Glutamatergic neuron (in vitro differentiated cells): ENCODE measurements at places on chromosomes 2 and 18.

GRCh38 chr2:35960596-35960995 is 395.0 kb upstream of the CRIM1 start:
- DNase-seq = no peak

GRCh38 chr2:11290211-11290610 is 54.2 kb downstream of the ROCK2 start:
- no peak for DNase-seq

GRCh38 chr18:42228581-42228980 is 273.5 kb downstream of the PIK3C3 start:
- DNase-seq = no peak

DNA sequence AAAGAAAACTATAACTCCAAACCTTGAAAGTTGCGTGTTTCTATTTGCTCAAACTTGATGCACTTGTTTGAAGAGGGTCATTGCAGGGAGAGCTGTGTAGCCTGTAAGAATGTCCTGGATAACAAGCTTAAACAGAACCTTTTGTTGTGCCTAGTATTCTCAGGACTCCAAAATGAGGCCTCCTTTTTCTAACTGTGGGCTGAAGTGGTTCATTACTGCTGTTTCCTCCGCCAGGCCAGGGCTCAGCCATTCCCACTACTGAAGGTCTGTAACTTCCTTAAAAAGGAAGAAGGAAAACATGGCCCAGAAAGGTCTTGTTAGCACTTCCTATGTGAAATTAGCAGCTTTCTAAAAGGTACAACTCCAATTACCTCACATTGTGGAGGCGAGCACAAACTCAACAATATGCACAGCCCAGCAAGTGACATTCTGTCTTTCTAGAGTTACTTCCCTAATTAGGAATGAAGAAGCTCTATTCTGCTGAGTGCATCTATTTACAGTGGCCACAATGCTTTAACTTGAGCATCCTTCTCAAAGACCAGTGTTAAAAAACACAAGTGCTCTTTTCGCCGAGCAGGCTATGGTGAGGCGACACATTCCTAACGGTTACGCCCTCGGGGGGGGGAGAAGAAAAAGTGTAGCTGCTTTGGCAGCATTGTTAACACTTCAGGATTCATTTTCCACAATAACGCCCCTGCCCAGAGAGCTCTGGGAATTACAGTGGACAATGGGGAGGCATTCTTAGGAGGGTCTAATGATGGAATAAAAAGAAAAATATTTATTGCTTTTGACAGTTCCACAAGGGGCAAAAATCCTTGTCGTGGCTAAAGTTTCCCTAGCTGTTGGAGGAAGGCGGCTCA is 136.9 kb upstream of the SIX3 start:
- no peak for DNase-seq

DNA sequence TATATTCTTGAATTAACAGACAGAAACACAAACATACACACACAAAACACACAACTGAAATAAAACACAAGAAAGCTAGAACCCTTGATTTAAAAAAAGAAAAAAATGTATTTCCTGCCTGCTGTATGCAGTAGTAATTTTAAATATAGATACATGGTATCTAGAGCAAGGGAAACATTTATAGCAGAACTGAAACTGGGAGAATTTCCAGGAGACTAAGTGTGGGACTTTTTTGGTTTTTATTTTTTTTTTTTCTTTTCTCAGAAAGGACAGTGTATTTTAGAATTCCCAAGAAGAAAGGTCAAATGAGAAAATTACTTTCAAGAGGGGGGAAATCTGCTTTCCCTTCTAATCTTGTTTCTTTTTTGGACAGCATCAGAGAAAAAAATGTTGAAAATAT is 558.9 kb upstream of the PKDCC start:
- DNase-seq = no peak

GRCh38 chr2:99088017-99088416 is 53.5 kb upstream of the C2orf15 start:
- DNase-seq = no peak

- peak; percentile 69 for DNase-seq
Observed at GRCh38 chr2:68643011-68643873, at the start of gene PROKR1. Gene PROKR1 (plus strand): TSS chr2:68643579. CDS start chr2:68645822, 2,243 bp downstream.

DNA sequence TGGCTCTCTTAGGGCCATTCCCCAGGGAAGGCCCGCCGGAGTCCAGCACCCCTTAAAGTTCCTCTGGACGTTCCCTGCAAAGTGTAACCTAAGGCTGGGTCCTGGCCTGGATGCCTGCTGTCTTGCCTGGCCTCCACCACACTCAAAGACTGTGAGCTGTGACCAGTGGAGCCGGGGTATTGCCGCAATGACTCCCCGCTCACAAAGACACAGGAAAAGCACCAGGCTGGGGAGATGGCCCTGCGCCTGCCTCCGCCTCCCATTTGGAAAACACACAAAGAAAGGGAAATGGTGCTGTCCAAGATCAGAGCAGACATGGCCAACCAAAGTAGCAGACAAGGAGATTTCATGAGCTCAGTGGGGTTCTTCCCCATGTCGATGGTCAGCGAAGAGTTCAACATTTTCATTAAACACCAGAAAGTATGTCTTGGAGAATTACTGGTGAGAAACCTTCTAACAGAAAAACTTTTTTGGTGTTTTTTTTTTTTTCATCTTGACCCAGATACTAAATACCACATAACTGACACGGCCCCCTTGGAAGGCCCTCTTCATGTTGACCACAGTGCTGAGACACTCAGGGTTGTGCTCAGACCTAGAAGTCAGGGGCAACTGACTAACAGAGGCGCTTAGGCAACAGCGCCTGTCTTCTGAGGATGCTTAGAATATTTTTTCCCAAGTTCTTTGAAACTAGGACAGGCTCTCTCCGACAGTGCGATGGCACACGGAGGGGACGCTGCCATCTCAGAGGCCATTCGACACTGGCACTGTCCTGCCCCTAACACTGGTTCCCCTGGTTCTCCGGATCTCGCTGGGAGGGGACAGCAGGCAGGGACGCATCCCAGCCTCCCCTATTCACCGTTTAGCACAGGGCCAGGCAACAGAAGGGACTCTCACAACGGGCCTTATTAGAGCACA is 226.4 kb upstream of the ID2 start:
- no peak for DNase-seq

GRCh38 chr2:97951155-97951680 is 44.5 kb downstream of the TMEM131 start:
- no peak for DNase-seq

DNA sequence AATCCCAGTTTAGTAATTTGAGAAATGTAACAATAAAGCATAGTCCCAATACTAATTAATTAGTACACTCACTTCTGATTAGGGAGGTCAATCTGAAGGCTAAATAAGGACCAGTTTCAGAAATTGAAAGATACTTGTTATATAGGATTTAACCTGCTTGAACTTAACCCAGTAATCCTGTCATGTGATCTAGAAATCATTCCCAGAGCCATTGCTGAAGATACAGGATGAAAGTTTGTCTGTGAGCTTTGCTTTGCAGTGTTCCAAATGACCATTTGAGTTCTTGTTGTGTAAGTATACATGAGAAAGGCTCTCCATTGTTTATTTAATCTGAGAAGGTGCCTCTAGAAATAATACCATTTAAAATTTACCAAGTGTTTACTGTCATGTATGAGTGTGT is 52.2 kb downstream of the GALNT1 start:
- no peak for DNase-seq

GRCh38 chr18:48186131-48186766 is 222.9 kb downstream of the ZBTB7C start:
- peak; percentile 74 for DNase-seq

GRCh38 chr2:232058931-232059330 is 97.4 kb downstream of the DIS3L2 start:
- no peak for DNase-seq

GRCh38 chr2:192298664-192299063 is 103.9 kb upstream of the TMEFF2 start:
- no peak for DNase-seq

DNA sequence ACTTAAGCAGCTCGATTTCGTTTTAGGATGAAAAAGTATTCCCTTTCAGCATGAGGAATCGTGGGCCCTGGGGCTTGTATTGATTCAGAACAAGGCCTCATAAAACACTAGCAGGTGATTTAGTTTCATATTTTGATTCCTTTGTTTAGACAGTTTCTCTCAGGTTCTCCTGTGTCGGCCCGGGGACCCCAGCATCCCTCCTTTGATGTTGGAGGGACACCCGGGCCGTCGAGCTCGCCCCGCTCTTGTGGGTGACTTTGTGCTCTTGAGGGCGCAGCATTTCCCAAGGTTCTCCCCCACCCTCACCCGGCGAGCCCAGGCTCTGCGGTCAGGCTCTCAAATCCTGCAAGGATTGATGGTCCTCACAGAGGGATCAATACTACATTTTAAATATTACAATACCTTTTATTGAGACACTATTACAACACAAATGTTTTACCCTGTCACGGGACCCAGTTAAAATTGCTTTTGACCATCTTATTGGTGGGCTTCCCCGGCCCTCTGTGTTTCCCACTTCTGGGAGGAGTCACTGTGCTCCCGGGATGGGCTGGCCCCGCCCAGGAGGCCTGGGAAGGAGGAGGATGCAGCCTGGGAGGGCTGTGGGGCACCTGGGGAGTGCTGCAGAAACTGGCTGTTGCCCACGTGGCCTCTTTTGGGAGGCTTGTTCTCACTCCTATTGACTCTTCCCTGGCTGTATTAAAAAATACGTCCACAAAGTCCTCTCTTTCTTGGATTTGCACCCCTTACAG is 222.6 kb downstream of the INSIG2 start:
- peak; percentile 40 for DNase-seq

GRCh38 chr2:203550266-203550665 is 15.2 kb upstream of the RAPH1 start:
- DNase-seq = no peak

DNA sequence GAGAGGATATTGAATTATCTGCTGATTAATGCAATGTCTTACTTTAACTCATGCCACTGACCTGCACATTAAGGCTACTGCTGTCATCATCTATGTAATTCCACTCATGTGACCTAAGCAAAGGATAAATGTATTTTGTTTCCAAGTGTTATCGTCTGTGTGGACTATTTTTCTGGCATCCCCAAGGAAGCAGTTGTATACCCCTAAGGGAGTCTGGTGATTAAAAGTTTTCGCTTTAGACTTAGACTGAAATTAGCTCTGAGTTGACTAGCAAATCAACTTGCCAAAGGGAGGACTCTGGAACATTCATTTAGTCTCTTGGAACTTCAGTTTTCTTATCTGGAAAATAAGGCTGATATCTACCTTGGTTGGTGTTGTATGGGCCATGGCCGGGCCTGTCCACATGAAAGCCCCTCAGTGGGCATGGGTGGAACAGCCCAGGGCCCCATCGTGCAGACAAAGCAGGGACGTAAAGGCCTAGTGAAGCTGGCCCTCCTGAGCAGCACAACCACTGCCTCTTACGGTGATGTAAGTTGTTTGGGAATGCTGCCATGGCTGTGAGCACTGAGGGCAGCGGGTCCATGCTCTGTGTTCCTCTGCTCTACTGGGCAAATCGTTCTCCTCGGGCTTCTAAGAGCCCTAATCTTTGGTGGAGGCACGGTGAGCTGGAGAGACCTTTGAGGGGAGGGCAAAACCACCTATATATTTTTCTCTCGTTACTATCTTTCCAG is 144.4 kb upstream of the RNF152 start:
- DNase-seq = no peak

DNA sequence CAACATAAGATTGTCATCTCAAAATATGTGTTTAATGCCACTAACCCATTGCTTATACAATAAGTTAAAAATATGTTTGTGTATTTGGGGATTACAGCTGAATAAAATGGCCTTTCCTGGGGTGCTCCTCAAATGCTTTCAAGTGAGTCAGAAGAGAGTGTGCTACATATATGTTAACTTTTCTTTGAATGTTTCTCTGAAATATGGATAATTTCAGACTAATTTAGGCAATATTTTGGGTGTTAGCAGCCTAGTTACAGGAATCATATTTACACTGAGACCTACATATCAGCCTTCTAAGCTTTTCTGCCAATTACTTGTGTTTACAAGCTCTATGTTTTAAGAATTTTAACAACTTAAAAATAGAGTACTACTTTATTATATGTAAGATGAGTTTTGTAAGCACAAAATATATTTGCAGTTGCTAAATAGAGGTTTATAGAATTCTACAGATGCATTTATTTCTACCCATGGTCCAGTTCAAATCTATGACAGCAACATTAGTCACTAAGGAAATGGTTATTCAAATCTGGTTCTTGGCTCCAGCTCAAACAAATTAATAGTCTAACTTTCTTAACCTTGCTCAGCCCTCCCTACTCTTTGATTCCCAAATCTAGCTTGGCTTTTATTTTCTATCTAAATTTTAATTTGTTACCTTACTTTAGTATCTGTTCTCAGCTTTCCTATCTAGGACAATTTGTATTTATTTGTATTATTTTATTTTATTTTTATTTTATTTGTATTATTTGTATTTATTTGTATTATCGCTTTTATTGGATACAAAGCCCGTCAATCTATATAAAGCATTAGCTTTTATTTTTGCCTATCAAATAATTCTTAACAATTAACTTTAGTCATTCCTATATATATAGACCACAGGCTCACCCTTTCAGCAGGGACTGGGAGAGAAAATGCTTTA is 48.9 kb downstream of the FSIP2 start:
- DNase-seq = no peak

DNA sequence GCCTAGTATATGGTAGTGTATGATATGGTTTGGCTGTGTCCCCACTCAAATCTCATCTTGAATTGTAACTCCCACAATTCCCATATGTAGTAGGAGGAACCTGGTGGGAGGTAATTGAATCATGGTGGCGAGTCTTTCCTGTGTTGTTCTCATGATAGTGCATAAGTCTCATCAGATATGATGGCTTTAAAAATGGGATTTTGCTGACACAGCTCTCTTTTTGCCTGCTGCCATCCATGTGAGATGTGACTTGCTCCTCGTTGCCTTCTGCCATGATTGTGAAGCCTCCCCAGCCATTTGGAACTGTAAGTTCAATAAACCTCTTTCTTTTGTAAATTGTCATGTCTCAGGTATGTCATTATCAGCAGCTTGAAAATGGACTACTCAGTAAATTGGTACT is 9.5 kb upstream of the SCN1A start:
- DNase-seq = no peak

- DNase-seq = no peak
Observed at GRCh38 chr2:61117534-61117933, 44.5 kb upstream of the C2orf74 start.

GRCh38 chr2:216132585-216132984 is 23.4 kb downstream of the XRCC5 start:
- no peak for DNase-seq

GRCh38 chr2:199382091-199382490 is 75.6 kb downstream of the SATB2 start:
- no peak for DNase-seq

- DNase-seq = peak; percentile 53
Observed at GRCh38 chr2:29114946-29115609, at the start of gene CLIP4. Gene CLIP4 (plus strand): TSS chr2:29115415. CDS start chr2:29121389, 5,974 bp downstream.

DNA sequence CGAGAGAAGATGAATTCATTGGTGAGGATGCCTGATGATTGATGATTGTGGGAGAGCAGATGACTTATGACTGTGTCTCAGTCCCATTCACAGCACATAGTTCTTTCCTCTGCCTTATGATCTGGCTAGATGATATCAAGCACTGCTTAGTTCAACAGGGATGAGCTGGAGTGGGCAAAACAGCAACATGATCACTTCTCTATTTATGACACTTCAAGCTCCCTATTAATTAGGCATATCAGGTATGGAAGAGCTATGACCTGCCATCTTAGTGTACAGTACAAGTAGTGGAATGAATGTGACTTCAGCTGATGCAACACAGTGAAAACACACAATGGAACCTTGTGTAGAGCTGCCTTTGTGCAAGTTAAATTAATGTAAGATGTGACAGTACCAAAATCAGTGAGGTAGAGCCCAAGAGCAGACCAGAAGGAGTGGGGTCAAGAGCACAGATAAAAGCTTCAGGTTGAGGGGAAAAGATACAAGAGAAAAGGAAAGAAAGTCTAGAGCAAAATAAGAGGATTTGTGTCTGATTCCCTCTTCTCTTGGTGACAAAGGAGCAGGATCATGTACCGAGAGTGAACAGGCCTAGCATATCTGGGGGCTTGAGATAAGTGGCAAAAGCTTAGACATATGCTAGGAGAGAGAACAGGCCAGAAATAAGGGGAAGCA is 93.0 kb upstream of the MYO3B start:
- no peak for DNase-seq
